ENCODE measurements at places on chromosomes 13 and 19.
A peak's percentile ranks its signal among the peaks of the same experiment; 100 is the strongest.

DNA sequence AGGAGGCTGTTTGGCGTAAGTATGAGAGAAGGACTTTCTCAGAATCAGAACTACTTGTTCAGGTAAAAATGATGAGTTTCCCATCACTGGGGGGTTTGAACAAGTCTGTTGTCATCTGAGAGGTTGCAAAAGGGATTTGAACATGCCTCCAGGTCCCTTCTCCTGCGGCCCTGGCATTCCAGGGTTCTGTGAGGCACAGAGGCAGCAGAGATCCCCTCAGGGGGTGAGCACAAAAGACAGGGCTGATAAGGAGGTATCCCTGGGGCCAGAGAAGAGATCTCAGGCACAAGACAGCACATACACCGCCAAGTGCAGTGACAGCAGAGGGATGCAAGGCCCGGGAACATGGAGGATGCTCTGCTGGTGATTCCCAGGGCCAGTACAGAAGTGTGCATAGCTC, 275.8 kb upstream of the TSHZ3 start:
- DNase-seq, result no peak

- DNase-seq, result no peak
Observed at GRCh38 chr19:3766520-3766919, 4.0 kb downstream of the MRPL54 start.

DNA sequence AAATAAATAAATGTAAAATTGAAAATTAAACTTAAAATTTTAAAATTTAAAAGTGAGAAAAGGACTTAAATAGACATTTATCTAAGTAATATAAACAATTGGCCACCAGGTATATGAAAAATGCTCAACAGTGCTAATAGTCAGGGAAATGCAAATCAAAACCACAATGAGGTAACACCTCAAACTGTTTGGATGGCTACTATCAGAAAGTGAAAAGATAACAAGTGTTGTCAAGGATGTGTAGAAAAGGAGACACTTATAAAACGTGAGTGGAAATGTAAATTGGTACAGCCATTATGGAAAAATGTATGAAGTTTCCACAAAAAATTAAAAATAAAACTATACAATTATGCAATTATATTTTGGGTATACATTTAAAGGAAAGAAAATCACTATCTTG, 752.2 kb downstream of the EFNB2 start:
- no peak for DNase-seq

- peak; percentile 19 for DNase-seq
Observed at GRCh38 chr19:51157265-51157664, 15.2 kb downstream of the SIGLEC7 start.

DNA sequence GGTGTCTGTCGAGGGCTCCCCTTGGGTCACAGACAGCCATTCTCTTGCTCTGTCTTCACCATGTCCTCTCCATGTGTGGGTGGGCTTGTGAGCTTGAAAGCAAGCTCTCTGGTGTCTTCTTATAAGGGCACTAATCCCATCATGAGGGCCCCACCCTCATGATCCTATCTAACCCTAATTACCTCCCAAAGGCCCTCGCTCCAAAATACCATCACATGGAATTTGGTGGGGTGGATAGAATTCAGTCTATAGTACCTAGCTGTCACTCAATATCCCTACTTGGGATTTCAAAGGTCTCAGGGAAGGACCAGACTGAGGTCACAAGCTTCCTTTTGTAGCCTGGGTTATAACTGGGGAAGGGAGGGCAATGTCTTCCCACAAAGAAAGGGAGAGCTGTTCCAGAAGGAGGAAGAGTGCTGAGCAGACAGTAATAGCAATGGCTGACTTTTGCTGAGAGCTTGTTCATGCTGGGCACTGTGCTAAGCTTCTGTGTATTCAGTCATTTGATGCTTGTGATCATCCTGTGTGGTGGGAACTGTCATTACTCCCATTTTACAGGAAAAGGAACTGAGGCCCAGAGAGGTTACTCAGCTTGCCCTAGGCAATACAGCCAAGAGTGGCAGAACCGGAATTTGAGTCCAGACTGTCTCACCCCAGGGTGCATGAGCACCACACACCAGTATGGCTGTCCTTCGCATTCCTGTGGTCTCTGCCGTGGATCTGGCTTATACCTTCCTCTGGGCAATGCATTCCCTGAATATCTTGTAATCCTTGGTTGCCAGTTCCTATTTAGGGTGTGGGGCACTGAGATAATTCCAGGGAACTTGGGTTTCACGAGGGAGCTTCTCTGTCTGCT, 8.2 kb downstream of the FXYD5 start:
- DNase-seq, result no peak

- DNase-seq, result peak; percentile 82
Observed at GRCh38 chr19:12838182-12838885, at the start of gene MAST1. MAST1 (plus strand) TSS chr19:12838515; CDS start chr19:12838573, 58 bp downstream.

- DNase-seq, result no peak
Observed at GRCh38 chr13:93851236-93851635, 624.6 kb downstream of the GPC6 start.

- peak; percentile 83 for DNase-seq
Observed at GRCh38 chr19:19554074-19555023, 16.3 kb downstream of the CILP2 start.

GRCh38 chr13:99327126-99327525, 19.9 kb upstream of the GPR183 start:
- DNase-seq, result no peak

DNA sequence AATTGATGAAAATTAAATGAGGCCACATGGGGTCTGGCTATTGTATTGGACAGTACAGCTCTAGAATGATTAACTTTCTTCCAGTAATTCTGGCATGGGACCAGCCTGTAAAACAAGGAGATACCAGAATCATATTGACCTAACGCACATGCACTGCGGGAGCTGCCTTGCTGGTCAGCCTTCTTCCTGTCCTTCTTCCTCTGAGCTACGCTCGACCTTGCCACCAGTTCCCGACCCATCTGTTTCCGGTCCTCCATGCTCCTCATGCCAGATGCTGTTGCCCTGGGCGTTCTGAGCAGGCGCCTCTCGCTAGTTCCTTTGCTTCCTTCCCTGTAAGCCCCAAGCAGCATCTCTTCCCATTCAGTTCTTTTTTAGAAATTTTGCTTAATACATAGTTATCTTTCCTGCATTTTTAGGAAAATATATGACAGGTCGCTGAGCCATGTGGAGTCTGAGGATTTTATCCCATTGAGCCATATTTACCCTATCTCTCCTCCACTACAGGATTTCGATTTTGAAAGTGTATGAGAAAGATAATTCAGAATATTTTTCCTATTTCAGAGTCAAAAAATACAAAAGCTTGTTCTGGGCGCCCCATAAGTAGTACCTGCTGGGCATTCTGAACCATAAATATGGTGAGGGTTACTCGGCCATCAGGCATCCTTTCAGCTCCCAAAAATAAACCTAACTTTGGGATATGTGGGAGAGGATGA, 38.6 kb downstream of the TNFRSF19 start:
- DNase-seq, result no peak

GRCh38 chr19:38401148-38401547, 1.7 kb upstream of the FAM98C start:
- no peak for DNase-seq

DNA sequence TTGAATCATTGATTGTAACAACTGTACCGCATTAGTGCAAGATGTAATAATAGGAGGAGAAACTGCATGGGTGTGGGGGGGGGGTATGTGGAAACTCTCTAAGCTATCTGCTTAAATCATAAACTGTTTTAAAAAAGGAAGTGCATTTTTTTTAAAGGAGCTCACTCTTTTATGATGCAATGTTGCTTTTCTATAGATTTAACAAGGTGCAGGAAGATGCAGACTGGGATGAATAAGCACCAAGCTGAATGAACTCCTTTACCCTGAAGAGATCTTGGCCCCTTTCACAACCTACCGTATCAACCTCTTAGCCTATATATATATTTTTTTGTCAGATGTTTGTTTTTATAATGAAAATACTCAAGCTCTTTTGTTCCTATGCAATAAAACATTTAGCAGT, 95.9 kb downstream of the AKAP11 start:
- no peak for DNase-seq

Data from ecto neural progenitor cell (in vitro differentiated cells).